ENCODE measurements at places on chromosomes 12 and 14.

- DNase-seq = no peak
These were observed 26.5 kb downstream of the ARL6IP4 start for GRCh38 chr12:123006977-123007376.

DNA sequence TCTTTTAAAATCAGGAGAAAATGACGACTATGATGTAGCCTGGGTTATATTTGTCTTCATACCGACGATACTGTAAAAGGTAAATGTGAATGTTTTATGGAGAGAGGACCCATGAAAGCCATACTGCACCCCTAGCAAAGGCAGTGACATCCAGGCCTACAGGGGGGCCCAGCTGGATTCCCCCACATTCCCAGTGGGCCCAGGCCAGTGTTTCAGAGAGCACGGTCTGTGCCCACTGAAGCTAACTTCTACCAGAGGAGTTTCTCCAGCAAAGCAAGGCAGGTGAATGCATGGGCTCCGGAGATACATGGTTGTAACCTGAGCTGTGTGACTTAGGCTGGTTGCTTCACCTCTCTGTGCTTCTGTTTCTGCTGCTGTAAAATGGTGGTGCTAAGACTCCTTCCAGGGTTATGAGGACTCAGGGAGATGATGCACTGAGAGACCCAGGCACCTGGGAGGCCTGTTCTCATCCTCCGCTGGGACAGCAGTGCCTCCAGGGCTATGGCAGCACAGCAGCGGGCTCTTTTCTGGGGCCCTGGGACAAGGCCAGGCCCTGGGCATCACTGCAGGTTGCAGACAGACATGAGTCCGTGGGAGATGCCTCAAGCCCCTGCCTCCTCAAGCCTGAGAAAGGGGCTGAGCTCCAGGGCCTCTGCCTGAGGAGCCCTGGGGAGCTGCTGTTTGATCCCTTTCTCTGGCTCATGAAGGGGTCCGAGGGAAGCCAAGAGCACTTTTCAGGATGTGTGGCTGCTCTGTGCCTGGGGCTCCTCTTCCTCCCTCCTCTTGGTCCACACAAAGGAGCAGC lies 73.7 kb downstream of the SERPINA3 start:
- no peak for DNase-seq

DNA sequence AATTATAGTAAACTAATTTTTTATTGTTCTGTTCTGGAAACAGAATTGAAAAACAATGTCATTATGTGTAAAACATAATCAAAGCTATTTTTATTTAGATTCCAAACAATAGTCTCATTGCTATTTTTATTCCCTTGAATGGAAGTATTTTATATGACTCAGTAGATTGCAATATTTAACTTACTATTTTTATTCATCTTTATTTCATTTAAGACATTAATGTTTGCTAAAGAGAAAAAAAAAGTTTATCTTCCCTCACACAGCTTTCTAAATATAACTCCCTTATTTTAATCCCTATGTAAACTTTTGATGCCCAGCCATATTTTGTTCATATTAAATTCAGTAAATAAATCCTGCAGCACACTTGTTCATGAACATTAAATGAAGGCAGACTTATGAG lies 622.4 kb downstream of the SLC6A15 start:
- no peak for DNase-seq

GRCh38 chr12:91401190-91401589 lies 218.6 kb upstream of the DCN start:
- no peak for DNase-seq

- no peak for DNase-seq
These were observed 84.3 kb downstream of the TMEM30B start for GRCh38 chr14:61196792-61197191.

DNA sequence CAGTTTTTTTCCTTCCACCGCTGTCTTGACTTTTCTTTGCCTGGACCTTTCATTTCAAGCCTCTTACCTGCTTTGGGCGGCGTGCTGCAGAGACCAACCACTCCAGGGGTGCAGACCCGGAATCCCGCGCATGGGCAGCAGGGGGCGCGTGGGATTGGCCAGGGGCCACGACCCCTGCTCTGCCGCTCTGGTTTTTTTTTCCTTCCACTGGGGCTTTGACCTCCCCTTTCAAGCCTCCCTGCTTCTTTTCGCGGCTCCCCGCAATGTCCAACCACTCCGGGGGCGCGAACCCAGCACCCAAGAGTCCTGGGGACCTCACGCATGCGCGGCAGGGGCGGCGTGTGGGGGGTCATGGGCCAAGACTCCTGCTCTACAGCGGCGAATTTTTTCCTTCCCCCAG lies 325.1 kb downstream of the ALG10 start:
- DNase-seq = no peak

DNA sequence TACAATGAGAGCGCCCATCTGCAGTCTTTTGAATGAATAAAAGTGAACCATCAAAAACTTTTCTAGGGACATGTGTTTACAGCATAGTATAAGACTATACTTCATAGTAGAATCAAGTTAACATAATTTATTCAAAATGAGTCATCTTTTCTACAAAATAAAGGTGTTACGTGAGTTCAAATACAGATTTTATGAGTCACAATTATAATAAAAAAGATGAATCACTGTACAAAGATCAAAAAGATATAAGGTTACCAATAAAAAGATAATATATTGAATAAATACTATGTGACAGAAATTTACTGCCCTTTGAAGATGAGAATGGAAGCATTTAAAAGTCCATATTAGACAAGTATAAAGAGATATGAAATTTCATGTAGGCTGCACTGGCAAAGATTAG lies 2.8 kb downstream of the MBIP start:
- no peak for DNase-seq

GRCh38 chr12:15823360-15824128 lies 34.4 kb upstream of the EPS8 start:
- no peak for DNase-seq

All from fibroblast of the conjunctiva (primary cell).